ENCODE measurements at places on chromosomes 2 and 18. TPM values are rescaled to one million over a fixed set of nuclear protein-coding genes. Genes with fewer than 3 reads are reported as not detected.

RETSAT gene
- total RNA-seq = 72.6 TPM

SLC19A3 gene
- 0.41 TPM for total RNA-seq

MLPH gene
- total RNA-seq = 393 TPM

PARD6G gene
- total RNA-seq = 18.7 TPM

ANKRD62 gene
- not detected for total RNA-seq

SIX3 gene
- not detected for total RNA-seq

SCN1A gene
- 0.23 TPM for total RNA-seq

RAB17 gene
- total RNA-seq = 12.6 TPM

TMEM185B gene
- 72.3 TPM for total RNA-seq

MARCHF4 gene
- total RNA-seq = not detected

GNLY gene
- 0.68 TPM for total RNA-seq

EFHD1 gene
- total RNA-seq = 25.9 TPM

ADNP2 gene
- 36.0 TPM for total RNA-seq

TFPI gene
- 7.0 TPM for total RNA-seq

SLC4A3 gene
- 7.6 TPM for total RNA-seq

ANKRD23 gene
- total RNA-seq = 11.4 TPM

KLHL30 gene
- total RNA-seq = 1.9 TPM

GAREM2 gene
- 3.5 TPM for total RNA-seq

PCARE gene
- not detected for total RNA-seq

Measured in prostate gland (tissue), 2 donors.